Left ventricle myocardium inferior (tissue), 1 donor: ENCODE measurements at places on chromosomes 11 and 22.
A peak's percentile ranks its signal among the peaks of the same experiment; 100 is the strongest.

- H3K36me3 ChIP-seq = no peaks in the 10 kb centered on the region
- H3K27me3 ChIP-seq = no peaks in the 10 kb centered on the region
- H3K4me3 ChIP-seq = no peak overlapping the region
- H3K27ac ChIP-seq = no peak overlapping the region
- DNase-seq = no peak
- peaks cover 48% of the 10 kb centered on the region for H3K4me1 ChIP-seq
Measured at GRCh38 chr11:16985297-16985696, 28.9 kb downstream of the PLEKHA7 start.

DNA sequence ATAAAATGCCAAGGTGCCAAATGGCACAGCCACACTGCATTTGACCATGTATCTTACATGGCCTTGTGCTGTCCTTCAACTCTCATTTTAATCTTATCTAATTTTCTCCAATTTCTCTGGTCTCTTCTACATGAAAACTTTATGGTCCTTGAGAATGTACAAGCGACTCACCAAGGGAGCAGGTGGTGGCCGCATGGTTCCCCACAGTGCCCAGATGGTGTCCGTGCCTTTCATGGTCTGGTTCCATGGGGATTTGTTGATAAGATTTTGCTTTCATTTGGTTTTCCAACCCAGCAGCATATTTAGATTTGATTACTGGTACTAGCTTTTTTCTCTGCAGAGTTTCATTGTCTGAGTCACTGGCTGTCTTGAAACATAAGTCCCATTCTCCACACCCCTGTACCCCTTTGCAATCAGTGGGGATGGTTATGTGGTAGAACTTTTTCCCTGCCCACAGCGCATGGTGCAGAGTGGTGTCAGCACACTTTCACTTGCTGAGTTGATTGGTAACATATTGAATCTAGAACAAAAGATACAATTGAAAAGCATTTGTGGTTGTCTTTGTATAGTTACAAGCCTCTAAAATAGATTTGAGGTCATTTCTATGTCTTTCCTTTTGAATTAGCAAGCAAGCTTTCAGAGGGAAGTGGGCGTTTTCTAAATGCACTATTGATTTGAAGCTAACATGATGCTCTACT lies 24.1 kb downstream of the ZNRF3 start:
- no peak overlapping the region for H3K27ac ChIP-seq
- no peaks in the 10 kb centered on the region for H3K27me3 ChIP-seq
- no peak overlapping the region for H3K4me3 ChIP-seq
- peaks cover 77% of the 10 kb centered on the region for H3K4me1 ChIP-seq
- DNase-seq = no peak

DNA sequence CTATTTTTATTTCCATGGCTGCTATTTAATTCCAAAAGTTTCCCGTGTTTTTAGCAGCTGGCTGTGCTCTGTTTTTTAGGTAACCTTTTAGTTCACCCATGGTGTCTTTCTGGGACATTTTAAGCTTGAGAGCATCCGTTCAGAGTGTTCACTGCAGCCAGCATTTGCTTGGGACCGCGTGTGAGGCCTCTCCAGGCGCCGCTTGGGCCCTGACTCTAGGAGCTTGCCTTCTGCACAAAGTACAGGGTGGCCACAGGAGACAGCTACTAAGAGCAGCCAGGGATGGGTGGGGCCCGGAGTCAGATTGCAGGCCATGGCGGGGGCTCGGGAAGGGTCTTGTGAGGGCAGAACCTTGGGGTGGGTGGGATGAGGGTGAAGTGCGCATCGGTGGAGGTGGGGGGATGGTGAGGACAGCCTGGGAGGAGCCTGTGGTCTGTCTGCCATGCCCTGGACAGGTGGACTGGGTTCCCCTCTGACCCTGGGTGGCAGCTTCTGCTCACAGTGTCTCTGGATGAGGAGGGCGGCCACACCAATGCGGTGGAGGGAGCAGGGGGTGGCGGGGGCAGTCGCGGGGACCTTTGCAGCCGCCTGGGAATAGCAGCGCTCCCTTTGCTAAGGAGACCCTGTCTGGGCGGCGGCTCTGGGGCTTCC lies 288.1 kb downstream of the TBC1D22A start:
- DNase-seq = no peak
- no peaks in the 10 kb centered on the region for H3K27me3 ChIP-seq
- H3K4me1 ChIP-seq = no peaks in the 10 kb centered on the region
- H3K27ac ChIP-seq = no peak overlapping the region
- peaks cover 5% of the 10 kb centered on the region for H3K36me3 ChIP-seq

DNA sequence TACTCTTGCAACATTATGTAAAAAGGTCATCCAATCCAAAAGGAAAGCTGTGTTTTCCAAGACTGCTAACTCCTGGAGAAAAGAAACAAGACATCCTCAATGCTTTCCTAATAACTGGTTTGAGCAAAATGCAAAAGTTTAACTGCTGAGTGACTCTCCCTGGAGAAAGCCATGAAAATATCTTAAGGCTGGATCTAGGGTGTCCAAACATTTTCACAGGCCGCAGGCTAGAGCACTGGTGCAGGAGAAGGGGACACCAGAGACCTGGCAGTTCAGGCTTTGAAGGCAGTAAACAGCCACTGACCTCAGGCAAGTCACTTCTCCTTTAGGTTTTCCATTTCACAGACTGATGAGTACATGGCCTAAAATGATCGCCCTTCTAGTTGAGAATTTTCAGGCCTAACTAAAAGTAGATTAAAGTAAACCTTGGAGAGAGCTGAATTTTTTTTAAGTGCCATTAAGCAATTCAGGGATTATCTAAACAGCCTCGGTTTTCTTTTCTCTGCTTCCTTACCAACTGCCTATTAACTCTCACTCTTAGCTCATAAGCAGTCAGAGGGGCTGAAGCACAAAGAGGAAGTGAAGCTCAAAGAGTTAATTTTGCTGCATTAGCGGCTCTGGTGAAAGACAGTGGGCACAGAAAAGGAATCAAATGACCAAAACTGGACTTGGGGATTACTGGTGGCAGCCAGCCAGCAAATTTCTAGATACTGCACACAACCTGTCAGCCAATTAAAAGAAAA lies 2.3 kb downstream of the CHKA start:
- H3K36me3 ChIP-seq = no peaks in the 10 kb centered on the region
- H3K4me3 ChIP-seq = peak overlapping the region; percentile 76
- peaks cover 55% of the 10 kb centered on the region for H3K4me1 ChIP-seq
- no peaks in the 10 kb centered on the region for H3K27me3 ChIP-seq
- no peak for DNase-seq

GRCh38 chr11:23923357-23923756 lies 573.5 kb upstream of the LUZP2 start:
- H3K4me3 ChIP-seq = no peak overlapping the region
- no peak overlapping the region for H3K27ac ChIP-seq
- no peaks in the 10 kb centered on the region for H3K4me1 ChIP-seq
- no peaks in the 10 kb centered on the region for H3K36me3 ChIP-seq

DNA sequence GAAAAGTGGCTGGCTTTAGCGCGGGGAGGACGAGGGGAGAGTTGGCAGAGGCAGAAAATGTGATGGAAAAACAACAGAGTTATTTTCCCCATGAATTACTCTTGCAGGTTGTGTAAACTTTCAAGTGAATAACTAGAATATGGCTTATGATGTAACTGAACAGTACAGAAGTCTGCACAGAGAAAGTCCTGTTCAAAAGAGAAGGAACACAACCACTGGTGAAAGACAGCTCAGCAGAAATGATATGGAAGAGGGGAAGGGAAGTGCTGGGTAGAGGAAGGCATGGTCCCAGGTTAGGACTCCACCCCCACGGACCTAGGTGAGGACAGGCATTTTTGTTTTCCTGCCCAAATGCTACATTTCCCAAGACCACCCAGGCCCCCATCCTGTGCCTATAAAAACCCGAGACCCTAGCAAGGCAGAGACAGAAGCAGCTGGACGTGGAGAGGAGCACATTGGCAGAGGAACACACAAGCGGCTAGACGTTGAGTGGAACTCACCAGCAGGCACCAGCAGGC lies 77.7 kb downstream of the MAML2 start:
- no peaks in the 10 kb centered on the region for H3K27me3 ChIP-seq
- H3K36me3 ChIP-seq = no peaks in the 10 kb centered on the region
- peak overlapping the region; percentile 22 for H3K27ac ChIP-seq
- no peak for DNase-seq

DNA sequence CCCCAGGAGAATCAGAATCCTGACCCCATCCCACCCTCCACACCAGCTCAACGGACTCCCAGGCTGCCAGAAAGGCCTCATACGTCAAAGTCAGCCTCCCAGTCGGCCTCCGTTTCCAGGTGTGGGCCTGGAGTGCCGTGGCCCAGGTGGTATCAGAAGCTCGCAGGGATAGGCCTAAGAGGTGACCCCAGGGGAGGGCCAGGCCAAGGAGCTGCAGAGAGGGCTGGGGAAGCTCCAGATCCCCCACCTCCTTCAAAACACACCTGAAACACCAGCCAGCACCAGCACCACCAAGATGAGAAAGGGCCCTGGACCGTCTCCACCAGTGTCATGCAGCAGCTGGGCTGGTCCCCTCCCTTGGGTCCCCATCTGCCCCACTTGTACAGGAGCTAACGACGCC lies 20.3 kb downstream of the ASCL2 start:
- H3K27me3 ChIP-seq = peaks cover 37% of the 10 kb centered on the region
- no peak for DNase-seq
- H3K4me3 ChIP-seq = no peak overlapping the region
- no peak overlapping the region for H3K27ac ChIP-seq
- no peaks in the 10 kb centered on the region for H3K4me1 ChIP-seq

GRCh38 chr11:43122546-43122945 lies 189.2 kb upstream of the API5 start:
- H3K36me3 ChIP-seq = no peaks in the 10 kb centered on the region
- H3K27me3 ChIP-seq = no peaks in the 10 kb centered on the region
- H3K27ac ChIP-seq = peak overlapping the region; percentile 61
- DNase-seq = no peak
- H3K4me3 ChIP-seq = no peak overlapping the region
- H3K4me1 ChIP-seq = no peaks in the 10 kb centered on the region
